Gastrocnemius medialis (tissue), 4 donors: ENCODE measurements at places on chromosomes 5 and 9. TPM values are rescaled to one million over a fixed set of nuclear protein-coding genes. Genes with fewer than 3 reads are reported as not detected.

GRCh38 chr9:99126312-99126711 is 21.4 kb downstream of the TGFBR1 start:
- no peaks in the 10 kb centered on the region for H3K36me3 ChIP-seq
- H3K27me3 ChIP-seq = no peaks in the 10 kb centered on the region
- H3K27ac ChIP-seq = no peak overlapping the region
- H3K4me1 ChIP-seq = peaks cover 75% of the 10 kb centered on the region
- no peak for DNase-seq
- H3K4me3 ChIP-seq = no peak overlapping the region

DNA sequence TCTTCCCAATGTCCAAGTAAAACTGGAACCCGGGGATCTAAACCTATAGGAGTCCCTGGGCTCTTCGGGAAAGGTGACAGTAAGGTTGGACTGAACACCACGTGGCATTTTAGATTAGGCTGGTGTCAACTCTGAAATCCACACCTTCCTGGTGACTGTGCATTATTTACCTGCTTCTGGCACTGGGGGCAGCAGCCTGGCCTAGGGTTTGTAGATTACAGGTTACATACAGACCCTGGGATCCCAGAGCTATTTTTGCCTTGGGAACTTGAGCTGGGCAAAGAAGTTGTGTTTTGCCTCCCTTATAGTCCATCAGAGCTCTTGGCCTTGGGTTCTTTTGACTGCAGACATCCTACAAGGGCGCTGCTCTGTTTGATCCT is 173.2 kb downstream of the DAB2IP start:
- peaks cover 7% of the 10 kb centered on the region for H3K4me1 ChIP-seq
- H3K36me3 ChIP-seq = no peaks in the 10 kb centered on the region
- no peak overlapping the region for H3K4me3 ChIP-seq
- H3K27ac ChIP-seq = no peak overlapping the region
- H3K27me3 ChIP-seq = no peaks in the 10 kb centered on the region
- DNase-seq = no peak

DNA sequence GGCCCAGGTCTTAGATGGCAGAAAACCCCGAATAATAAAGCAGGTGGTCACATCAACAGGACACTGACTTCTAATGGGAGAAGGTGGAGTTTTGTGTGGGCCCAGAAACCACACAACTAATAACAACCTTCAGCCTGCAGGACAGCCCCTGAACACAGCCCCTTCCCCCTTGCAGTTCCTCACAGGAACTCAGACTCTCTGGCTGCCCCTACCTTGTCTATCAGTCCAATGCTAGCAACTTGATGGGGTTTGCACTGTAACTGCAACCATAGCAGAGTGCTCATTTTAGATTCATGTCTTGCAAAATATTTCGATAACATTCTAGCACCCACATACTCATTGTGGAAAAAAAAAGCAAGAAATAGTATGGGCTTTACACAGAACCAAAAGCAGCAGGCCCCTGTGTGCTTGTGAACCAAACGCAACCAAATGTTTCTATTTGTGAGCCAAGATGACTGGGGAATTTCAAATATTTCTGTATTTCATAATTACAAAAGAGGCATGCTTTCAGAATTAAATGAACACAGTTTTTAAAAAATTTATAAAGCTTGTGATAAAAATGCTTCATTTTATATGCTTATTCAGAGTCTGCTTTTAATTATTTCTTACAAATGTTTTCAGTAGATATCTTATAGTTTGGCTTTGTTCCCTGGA is 62.7 kb upstream of the PDE4D start:
- no peak overlapping the region for H3K27ac ChIP-seq
- H3K4me1 ChIP-seq = no peaks in the 10 kb centered on the region
- H3K4me3 ChIP-seq = no peak overlapping the region
- no peak for DNase-seq
- H3K27me3 ChIP-seq = no peaks in the 10 kb centered on the region

DNA sequence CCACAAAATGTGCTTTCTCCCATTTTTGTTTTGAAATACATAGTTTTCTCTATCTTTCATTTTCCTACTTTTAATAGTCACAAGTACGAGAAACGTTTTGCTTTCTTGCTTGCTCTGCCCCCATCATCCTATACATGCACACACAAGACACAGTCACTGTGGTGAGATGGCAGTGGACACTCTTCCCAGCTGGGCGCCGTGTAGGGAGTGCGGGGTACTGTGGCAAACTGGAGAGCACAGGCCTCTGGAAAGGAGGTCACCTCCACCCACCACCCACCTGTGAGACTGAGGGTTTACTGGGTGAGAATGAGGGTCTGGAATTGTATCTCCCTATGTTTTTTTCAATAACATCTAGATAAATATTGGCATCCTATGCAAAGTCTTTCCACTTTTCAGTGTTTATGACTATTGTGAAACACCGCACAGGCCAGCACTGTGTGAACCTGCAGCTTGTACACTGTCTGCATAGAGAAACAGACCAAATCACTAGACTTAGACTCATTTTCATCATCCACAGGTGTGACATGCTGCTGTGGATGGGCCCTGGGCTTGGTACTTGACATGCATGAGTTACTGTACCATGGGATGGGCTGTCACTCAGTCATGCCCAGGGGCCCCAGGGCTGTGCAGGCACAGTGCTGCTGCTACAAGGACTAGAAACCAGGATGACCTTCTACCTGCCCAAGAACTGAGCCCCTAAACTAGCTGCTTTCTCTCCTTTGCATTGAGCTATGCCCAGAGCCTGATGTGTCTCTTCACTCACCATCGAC is 118.1 kb upstream of the LMX1B start:
- no peaks in the 10 kb centered on the region for H3K27me3 ChIP-seq
- DNase-seq = no peak
- peaks cover 3% of the 10 kb centered on the region for H3K4me1 ChIP-seq
- no peak overlapping the region for H3K4me3 ChIP-seq
- H3K36me3 ChIP-seq = no peaks in the 10 kb centered on the region

GRCh38 chr5:80037366-80037765 is 2.2 kb downstream of the THBS4 start:
- H3K27me3 ChIP-seq = peaks cover 25% of the 10 kb centered on the region
- H3K27ac ChIP-seq = no peak overlapping the region
- no peaks in the 10 kb centered on the region for H3K4me1 ChIP-seq
- H3K36me3 ChIP-seq = no peaks in the 10 kb centered on the region

- H3K4me3 ChIP-seq = no peak overlapping the region
- DNase-seq = no peak
- H3K27ac ChIP-seq = no peak overlapping the region
- no peaks in the 10 kb centered on the region for H3K36me3 ChIP-seq
- H3K27me3 ChIP-seq = no peaks in the 10 kb centered on the region
- H3K4me1 ChIP-seq = no peaks in the 10 kb centered on the region
Measured at GRCh38 chr9:119701651-119702050, 332.4 kb upstream of the BRINP1 start.

GRCh38 chr5:137605411-137605810 is 106.3 kb upstream of the SPOCK1 start:
- no peak overlapping the region for H3K27ac ChIP-seq
- no peak overlapping the region for H3K4me3 ChIP-seq
- no peaks in the 10 kb centered on the region for H3K36me3 ChIP-seq
- H3K27me3 ChIP-seq = no peaks in the 10 kb centered on the region

GRCh38 chr5:169201597-169201996 is 99.3 kb downstream of the SLIT3 start:
- no peaks in the 10 kb centered on the region for H3K36me3 ChIP-seq
- H3K27ac ChIP-seq = no peak overlapping the region
- DNase-seq = no peak

GRCh38 chr9:134885001-134885678 is 4.5 kb downstream of the FCN2 start:
- DNase-seq = no peak
- H3K4me3 ChIP-seq = no peak overlapping the region
- no peaks in the 10 kb centered on the region for H3K27me3 ChIP-seq
- H3K36me3 ChIP-seq = no peaks in the 10 kb centered on the region

DNA sequence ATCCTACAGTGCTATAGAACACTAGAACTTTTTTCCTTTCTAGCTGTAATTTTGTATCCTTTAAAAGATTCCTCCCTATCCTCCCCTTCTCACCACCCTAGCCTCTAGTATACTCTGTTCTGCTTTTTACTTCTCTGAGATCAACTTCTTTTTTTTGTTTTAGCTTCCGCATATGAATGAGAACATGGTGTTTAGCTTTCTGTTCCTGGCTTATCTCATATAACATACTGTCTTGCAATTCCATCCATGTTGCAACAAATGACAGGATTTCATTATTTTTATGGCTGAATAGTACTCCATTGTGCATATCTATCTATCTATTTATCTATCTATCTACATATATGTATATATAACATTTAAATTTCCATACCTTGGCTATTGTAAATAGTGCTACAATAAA is 126.0 kb upstream of the MAN2A1 start:
- DNase-seq = no peak
- no peak overlapping the region for H3K27ac ChIP-seq
- no peaks in the 10 kb centered on the region for H3K4me1 ChIP-seq
- H3K4me3 ChIP-seq = no peak overlapping the region
- H3K27me3 ChIP-seq = no peaks in the 10 kb centered on the region

GRCh38 chr5:116062352-116062751 is 22.5 kb upstream of the COMMD10 start:
- no peak overlapping the region for H3K27ac ChIP-seq
- no peak for DNase-seq
- H3K4me1 ChIP-seq = no peaks in the 10 kb centered on the region
- H3K27me3 ChIP-seq = peaks cover 3% of the 10 kb centered on the region
- no peak overlapping the region for H3K4me3 ChIP-seq
- H3K36me3 ChIP-seq = no peaks in the 10 kb centered on the region

- no peaks in the 10 kb centered on the region for H3K36me3 ChIP-seq
- no peaks in the 10 kb centered on the region for H3K27me3 ChIP-seq
- H3K4me1 ChIP-seq = peaks cover 49% of the 10 kb centered on the region
- no peak for DNase-seq
- peak overlapping the region; percentile 93 for H3K4me3 ChIP-seq
Measured at GRCh38 chr9:97502984-97503861, 1.8 kb downstream of the TMOD1 start.

- peak overlapping the region; percentile 86 for H3K27ac ChIP-seq
- no peaks in the 10 kb centered on the region for H3K27me3 ChIP-seq
- H3K4me3 ChIP-seq = peak overlapping the region; percentile 98
- peaks cover 25% of the 10 kb centered on the region for H3K4me1 ChIP-seq
Measured at GRCh38 chr5:37370550-37370863, 399 bp downstream of the NUP155 start.

DNA sequence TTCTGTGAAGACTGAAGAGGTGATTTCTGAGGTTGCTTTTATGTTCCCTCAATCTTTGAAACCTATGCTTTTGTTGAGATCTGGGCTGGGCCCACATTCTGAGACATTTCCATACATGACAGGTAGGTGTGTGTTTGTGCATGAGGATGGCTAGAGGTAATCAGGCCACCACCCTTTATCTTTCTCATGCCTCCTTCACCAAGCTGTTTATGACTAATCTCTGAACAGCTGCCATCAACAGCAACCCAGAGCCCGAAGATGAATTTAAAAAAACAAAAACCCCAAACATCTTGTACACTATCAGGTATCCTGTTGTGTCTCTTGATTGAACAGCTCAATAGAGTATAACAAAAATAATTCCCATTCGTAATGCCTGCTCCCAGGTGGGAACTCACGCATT is 12.6 kb upstream of the C5orf46 start:
- no peaks in the 10 kb centered on the region for H3K36me3 ChIP-seq
- no peak overlapping the region for H3K27ac ChIP-seq
- no peak for DNase-seq
- H3K4me1 ChIP-seq = no peaks in the 10 kb centered on the region
- H3K4me3 ChIP-seq = no peak overlapping the region

DNA sequence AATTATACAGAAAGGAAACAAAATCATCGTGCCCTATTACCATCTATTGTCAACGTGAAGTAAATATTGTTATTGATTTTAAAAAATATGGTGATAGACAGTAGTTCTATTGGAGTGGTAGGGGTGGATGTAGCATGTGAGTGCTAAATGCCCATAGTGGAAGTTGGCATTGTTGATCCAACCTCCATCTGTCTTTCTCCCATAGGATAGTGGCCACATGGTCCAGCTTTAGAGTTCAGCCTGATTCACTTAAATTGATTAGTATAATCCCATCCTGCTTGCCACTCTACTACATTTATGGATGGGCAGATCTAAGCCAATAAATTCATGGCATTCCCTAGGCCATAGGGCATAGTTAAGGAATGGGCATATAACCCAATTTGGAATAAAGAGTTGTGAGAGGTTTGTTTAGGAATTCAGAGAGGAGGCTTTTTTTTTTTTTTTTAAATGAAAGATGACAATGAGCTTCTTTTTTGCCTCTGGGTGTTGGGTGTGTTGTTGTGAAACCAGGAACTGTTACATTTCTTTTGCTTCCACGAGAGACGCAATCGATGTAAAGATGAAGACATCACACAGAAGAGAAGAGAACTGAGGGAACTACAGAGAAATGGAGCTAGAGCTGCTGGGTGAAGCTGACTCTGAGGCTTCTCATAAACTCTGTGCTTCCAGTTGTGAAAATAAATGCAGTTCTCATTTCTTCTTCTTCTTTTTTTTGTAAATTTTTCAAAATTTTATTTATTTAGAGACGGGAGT is 12.5 kb upstream of the CHD1 start:
- H3K4me3 ChIP-seq = no peak overlapping the region
- peaks cover 73% of the 10 kb centered on the region for H3K4me1 ChIP-seq
- H3K27ac ChIP-seq = no peak overlapping the region
- H3K27me3 ChIP-seq = no peaks in the 10 kb centered on the region

DNA sequence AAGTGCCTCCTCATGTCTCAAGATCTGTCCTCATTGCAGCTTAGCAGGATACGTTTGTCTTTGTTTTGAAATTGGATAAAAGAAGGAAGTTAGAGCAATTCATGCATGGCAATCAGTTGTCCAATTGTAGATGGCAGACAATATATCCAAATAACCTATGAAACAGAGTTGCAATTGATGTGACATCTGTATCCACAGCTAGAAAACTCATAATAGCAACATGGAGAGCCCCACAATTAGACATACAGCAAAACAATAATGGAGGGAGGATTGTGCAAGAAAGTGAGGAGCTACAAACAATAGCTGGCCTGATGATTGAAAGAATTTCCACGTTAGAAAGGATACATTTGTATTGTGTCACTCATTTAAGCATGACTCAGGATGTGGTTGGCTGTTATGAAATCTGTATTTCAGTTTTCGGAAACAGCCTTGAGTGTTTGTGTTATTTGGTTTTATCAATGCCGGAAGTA is 132.0 kb downstream of the FAM174A start:
- no peak overlapping the region for H3K27ac ChIP-seq
- no peaks in the 10 kb centered on the region for H3K27me3 ChIP-seq
- H3K4me1 ChIP-seq = no peaks in the 10 kb centered on the region
- no peak for DNase-seq
- no peaks in the 10 kb centered on the region for H3K36me3 ChIP-seq
- H3K4me3 ChIP-seq = no peak overlapping the region

Gene SLC6A19
- not detected for total RNA-seq

Gene CDKN2B
- total RNA-seq = 4.5 TPM

Gene OLFML2A
- total RNA-seq = 6.9 TPM

Gene DBH
- not detected for total RNA-seq

Gene SLC23A1
- total RNA-seq = not detected

Gene SPINK7
- not detected for total RNA-seq

Gene FAM221B
- total RNA-seq = not detected

Gene ENTPD8
- total RNA-seq = not detected

Gene RNF183
- total RNA-seq = not detected

Gene IL5
- total RNA-seq = not detected
